ENCODE measurements at places on chromosomes 1 and 21.

DNA sequence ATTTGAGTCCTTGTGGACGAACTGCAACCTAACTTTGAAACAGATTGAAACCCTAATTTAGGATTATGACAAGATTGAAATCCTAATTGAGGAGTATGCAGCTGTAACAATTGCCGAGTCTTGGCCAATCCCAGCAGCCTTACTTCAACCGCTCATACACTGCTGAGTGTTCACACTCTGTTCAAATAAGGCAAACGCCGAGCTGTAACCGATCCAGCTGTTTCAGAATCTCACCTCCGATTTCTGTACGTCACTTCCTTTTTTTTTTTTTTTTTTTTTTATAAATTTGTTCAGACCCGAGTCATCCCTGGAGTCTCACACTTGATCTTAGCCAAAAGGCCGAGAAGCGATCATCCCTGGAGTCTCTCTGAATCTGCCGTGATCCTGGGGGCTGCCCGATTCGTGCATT is 22.3 kb upstream of the ATP5PO start:
- DNase-seq: no peak

GRCh38 chr1:207962716-207963426 is 51.9 kb upstream of the CD34 start:
- peak; percentile 68 for DNase-seq

- DNase-seq: no peak
Measured at GRCh38 chr1:8176279-8176678, 141.6 kb upstream of the SLC45A1 start.

- DNase-seq: no peak
Measured at GRCh38 chr21:42523211-42523610, 9.6 kb downstream of the SLC37A1 start.

GRCh38 chr1:47963568-47964358 is 33.4 kb downstream of the TRABD2B start:
- DNase-seq: peak; percentile 14

- no peak for DNase-seq
Measured at GRCh38 chr1:19395678-19396192, 83.6 kb downstream of the SLC66A1 start.

Measured in umbilical cord (tissue), 2 donors.